GM23248 (cell line): ENCODE measurements at places on chromosomes 16 and 17.

DNA sequence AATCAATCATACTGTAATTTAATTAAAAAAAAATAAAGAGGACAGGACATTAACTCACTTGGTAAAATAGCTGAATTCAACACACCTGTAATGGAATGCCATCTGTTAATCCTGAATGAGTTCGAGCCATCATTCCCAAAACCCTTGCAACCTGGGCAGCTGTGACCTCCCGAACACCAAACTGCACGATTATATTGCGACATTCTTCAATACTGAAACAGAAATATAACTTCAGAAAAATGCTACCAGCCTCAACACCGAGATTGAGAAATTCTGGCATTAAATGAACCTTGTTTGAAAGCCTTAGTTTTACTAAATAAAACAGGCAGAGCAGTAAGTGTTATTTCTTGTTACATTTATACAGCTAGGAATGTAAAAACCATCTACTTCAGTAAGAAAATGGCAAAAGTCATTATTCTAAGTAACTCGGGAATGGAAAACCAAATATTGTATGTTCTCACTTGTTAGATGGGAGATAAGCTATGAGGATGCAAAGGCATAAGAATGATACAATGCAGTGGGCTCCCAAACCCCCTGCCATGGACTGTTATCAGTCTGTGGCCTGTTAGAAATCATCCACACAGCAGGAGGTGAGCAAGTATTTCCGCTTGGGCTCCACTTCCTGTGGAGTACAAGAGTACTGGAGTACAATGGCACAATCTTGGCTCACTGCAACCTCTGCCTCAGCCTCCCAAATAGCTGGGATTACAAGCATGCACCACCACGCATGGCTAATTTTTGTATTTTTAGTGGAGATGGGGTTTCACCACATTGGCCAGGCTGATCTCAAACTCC is 46.5 kb downstream of the CNOT1 start:
- H3K4me1 ChIP-seq: peaks cover 8% of the 10 kb centered on the region
- DNase-seq: no peak
- H3K4me3 ChIP-seq: no peak overlapping the region
- H3K36me3 ChIP-seq: peaks cover 82% of the 10 kb centered on the region
- no peak overlapping the region for H3K27ac ChIP-seq

- no peaks in the 10 kb centered on the region for H3K36me3 ChIP-seq
- no peak for DNase-seq
Measured at GRCh38 chr16:48627148-48627547, 17.2 kb upstream of the N4BP1 start.

GRCh38 chr17:19332371-19333131 is 30.0 kb downstream of the B9D1 start:
- DNase-seq: no peak
- H3K4me3 ChIP-seq: no peak overlapping the region
- H3K36me3 ChIP-seq: no peaks in the 10 kb centered on the region
- no peak overlapping the region for H3K27ac ChIP-seq
- no peaks in the 10 kb centered on the region for H3K27me3 ChIP-seq

DNA sequence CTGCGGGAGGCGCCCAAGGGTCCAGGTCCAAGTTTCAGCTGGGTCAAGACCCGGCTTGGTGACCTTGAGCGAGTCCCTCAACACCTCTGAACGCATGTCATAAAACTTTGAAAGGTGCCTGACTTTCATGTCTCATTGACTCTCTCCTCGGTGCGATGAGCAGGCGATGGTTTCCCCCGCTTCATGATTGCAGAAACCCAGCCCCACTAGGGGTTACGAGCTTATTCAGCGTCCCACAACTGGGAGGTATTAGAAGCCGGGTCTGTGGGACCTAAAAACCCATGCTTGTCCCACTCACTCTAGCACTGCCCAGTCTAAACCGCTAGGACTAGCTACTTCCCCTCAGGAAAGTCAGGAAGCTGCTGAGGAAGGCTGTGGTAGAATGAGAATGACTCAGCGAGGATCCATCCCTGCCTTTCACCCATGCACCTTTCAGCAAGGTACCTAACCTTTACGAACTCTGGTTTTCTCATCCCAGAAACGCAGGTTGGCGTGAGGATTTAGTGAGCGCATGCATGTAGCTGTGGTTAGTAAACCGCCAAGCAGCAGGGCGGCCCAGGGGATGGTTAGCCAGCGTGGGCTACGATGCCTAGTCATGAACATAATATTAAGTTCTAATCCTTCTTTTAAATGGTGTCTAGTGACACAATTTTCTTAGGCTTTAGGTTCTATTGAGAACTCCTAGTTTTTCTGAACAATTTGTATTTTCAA is 26.2 kb upstream of the RFFL start:
- H3K4me3 ChIP-seq: peak overlapping the region; percentile 70
- no peaks in the 10 kb centered on the region for H3K27me3 ChIP-seq
- H3K4me1 ChIP-seq: peaks cover 23% of the 10 kb centered on the region
- no peaks in the 10 kb centered on the region for H3K36me3 ChIP-seq

DNA sequence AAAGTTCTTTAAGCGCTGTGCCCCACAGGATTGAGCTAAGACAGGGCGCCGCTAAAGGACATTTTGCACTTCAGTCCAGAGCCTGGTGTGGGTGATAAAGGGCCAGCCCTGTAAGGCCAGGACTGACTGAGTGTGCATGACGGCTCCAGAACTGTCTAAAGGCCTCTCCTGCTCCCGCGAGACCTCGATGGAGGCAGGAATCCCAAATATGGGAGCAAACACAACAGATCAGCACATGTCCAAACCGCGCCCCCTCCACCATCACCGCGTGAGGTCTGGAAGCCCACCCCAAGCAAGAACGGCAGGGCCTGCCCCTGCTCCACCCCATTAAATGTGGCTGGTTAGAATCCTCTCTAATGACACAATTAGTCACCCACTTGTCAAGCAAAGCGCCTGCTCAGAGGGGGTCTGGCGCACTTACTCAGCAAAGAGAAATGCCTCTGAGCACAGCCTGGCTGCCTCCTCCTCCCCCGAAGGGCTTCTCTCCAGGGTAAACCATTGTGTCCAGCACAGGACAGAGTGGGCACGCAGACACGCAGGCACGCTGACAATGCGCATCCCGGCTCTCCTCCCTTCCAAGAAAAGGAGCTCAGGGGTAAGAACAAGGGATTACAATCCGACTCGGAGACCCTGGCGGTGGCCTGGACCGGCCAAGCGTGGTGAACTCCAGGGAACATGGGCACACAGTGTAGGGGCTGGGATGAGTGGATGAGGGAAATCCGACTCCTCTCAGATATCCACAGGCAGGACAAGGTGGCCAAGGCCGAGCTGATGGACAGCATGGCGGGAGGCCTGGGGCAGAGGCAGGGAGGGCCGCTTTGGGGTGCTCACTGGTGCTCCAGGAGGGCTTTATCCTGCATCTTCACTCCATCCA is 1.5 kb downstream of the MXRA7 start:
- H3K4me3 ChIP-seq: peak overlapping the region; percentile 90
- H3K36me3 ChIP-seq: no peaks in the 10 kb centered on the region
- H3K4me1 ChIP-seq: peaks cover 30% of the 10 kb centered on the region
- peak overlapping the region; percentile 98 for H3K27ac ChIP-seq
- DNase-seq: peak; percentile 98
- H3K27me3 ChIP-seq: no peaks in the 10 kb centered on the region

DNA sequence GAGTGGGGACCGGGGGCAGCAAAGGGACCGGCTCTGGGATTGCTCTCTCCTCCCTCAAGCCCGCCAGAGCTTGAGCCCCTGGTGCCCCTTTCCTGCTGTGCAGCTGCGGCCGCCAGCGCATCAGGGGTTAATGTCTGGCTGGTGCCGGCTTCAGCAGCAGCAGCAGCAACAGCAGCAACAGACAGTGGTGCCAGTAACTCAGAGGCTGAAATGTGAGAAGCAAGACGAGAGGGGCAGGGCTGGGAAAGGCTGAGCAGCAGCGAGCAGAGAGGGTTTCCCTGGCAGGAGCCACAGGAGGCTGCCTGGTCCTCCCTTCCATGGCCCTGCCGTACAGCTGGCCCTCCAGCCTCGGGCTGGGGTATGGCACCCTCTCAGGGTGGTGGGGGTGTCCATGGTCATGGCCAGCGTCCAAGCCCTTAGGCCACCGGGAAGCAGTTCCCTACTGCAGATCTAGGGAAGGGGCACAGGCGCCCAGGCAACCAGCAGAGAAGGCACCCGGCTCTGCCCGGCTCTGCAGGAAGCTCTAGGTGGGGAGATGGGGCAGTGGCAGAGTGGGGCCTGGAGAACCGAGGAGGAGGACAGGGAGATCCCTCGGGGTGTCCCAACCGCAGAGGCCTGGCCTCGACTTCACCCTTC is 21.1 kb upstream of the TFAP4 start:
- H3K4me1 ChIP-seq: peaks cover 31% of the 10 kb centered on the region
- 0 out of 2 replicates have a peak overlapping the region, but pooled peaks have one; percentile 1 for H3K27ac ChIP-seq
- H3K27me3 ChIP-seq: no peaks in the 10 kb centered on the region

DNA sequence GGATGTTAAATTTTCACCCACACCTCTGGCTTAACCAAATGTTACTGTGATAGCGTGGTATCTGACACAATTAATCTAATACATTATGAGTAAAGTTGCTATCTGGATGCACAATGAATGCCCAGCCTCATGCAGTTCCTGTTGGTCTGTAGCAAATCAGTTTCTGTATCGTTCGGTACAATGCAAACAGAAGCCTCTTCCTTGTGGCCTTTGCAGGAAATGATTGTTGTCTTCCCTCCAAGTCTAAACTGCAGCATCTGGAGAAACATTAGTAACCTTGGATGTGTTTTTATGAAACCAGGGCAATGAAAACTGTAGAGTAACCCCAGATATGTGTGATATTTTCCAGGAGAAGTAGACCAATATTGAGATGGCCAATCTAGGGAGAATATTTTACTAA is 46.8 kb downstream of the CYB561 start:
- H3K27ac ChIP-seq: peak overlapping the region; percentile 90
- no peaks in the 10 kb centered on the region for H3K27me3 ChIP-seq
- peaks cover 14% of the 10 kb centered on the region; the same call in 1 of the 2 replicates for H3K36me3 ChIP-seq
- DNase-seq: peak; percentile 75

DNA sequence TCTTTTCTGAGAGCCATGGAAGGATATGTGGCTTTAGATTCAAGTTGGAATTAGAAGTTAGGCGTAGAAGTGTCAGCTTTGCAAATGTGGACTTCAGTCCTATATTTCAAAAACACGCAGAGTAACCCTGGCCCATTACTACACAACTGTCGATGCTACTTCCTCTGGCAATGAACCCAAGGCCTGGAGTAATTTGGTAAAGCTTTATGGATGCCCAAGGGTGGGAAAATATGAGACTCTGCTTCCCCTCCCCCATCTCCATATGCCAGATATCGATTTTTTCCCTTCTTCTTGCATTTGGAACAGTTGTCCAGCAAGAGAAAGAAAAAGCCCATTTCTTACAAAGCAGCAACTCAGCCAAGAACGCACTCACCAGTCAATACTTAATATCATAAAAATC is 2.9 kb upstream of the MAP1LC3B start:
- H3K4me1 ChIP-seq: peaks cover 27% of the 10 kb centered on the region
- no peak for DNase-seq
- H3K36me3 ChIP-seq: no peaks in the 10 kb centered on the region
- no peak overlapping the region for H3K4me3 ChIP-seq

- H3K27me3 ChIP-seq: no peaks in the 10 kb centered on the region
- peaks cover 55% of the 10 kb centered on the region for H3K4me1 ChIP-seq
- no peak overlapping the region for H3K27ac ChIP-seq
- no peaks in the 10 kb centered on the region for H3K36me3 ChIP-seq
Measured at GRCh38 chr16:16000685-16001084, 51.3 kb downstream of the ABCC1 start.
